Stimulated activated CD4-positive, alpha-beta T cell treated with anti-CD3 and anti-CD28 coated beads, Interleukin-1b, Interleukin-23, amount 100 ng/mL, for 1 hour (primary cell): ENCODE measurements at places on chromosomes 13 and 19.
A peak's percentile ranks its signal among the peaks of the same experiment; 100 is the strongest.

DNA sequence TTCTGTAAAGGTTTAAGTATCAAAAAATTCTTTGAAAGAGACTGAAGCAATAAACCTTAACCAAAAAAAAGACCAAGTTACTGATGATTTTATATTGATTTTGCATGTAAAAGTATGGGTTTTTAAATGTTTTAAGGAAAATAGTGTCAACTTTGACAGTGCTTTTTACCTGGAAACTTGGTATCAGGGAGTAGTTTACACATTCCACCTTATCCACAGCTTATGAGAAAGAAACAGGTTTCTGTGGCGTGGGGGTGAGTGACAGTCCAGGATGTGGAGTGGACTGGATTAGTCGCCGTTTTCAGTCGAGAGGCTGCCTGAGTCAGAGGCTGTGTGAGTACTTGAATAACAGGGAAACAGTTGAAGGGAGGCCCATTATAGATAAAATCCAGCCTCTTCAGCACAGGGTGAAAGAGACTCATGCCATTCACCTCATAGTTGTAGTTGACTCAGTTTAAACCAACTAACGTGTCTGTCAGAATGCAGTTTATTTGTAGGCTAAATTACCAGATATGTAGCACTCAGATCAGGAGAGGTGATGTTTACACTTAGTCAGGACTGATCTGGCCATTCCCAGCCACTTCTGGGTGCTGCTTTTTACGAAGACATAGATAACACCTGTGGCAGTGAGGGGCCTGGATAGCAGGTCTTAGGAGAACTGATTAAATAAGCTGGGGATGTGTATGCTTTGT is 595 bp upstream of the GPR183 start:
- no peak for DNase-seq

- DNase-seq: no peak
Measured at GRCh38 chr13:103184413-103184812, 118.2 kb upstream of the SLC10A2 start.

- DNase-seq: peak; percentile 23
Measured at GRCh38 chr19:46828484-46828883, 22.2 kb downstream of the AP2S1 start.

DNA sequence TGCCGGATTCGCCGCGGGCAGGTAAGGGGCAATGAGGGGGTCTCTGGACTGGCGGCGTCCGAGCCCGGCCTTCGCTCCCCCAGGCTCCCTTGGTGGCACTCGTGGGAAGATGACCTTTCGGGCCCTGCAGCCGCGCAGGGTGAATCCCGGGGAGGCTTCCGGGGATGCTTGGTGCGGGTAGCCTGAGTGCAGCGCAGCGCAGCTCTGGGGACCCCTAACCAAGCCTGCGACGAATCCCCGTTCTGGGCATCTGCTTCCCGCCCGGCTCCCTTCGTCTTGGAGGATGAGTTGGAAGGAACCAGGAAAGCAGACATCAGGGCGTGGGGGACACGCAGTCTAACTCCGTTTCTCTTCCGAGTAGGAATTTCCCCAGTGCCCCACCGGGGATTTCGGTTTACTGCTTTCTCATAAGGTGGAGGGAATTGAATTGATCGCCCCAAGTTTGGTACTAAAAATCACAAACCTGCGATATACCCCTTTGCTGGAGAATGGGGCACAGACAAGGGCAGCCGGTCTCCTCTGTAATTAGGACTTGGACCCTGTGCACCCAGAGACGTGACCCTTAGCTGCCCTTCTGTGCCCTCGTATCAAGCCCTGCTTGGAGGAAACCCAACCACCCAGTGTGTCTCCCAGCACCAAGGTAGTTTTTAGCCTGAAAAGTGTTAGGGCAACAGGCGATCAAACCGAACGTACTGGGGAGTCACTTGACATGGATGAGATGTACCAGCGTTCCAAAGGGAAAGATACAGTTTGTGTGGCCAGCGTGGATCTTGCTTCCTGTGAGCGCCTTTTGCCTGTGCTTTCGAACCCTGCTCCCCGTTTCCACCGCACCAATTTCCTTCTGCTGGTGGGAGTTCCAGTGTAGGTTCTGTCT is 1.0 kb downstream of the GPC5 start:
- no peak for DNase-seq

DNA sequence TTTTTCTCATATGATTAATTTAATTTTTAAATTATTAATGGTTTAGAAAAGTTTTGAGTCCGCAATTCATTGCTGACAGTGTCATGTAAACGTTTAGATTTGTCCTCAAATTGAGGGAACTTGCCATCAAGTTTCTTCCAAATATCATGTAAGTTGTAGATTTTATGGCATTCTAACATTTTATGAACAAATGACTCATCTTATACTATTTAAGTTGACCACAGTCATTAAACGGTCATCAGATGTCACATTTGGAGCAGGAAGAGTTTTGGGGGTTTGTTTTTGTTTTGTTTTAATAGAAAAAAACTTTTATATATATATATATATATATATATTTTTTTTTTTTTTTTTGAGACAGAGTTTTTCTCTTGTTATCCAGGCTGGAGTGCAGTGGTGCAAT is 4.3 kb downstream of the ZNF114 start:
- no peak for DNase-seq

DNA sequence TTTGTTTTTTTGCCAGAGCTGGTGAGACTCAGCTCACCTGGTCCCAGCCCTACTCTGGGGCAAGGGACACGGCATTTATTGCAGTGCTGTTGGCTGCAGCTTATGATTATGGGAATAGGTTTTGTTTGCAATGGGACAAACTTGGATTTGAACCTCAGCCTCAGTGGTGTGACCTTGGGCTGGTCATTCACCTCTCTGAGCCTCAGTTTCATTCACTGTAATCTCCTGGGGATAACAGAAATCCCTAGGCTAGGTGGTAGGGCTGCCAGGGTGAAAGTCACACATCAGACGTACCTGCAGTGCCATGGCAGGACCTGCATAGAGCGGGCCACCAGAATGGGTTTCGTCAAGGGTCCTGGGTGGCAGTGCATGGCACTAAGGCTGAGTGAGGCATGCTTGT is 73.7 kb upstream of the MEDAG start:
- no peak for DNase-seq
